Vagina (tissue), 2 donors: ENCODE measurements at places on chromosomes 12 and 14.

- DNase-seq = no peak
Observed at GRCh38 chr12:52452101-52452500, at the start of gene KRT6B. TSS of gene KRT6B (minus strand) at chr12:52452146. CDS start at chr12:52452078, 68 bp downstream.

DNA sequence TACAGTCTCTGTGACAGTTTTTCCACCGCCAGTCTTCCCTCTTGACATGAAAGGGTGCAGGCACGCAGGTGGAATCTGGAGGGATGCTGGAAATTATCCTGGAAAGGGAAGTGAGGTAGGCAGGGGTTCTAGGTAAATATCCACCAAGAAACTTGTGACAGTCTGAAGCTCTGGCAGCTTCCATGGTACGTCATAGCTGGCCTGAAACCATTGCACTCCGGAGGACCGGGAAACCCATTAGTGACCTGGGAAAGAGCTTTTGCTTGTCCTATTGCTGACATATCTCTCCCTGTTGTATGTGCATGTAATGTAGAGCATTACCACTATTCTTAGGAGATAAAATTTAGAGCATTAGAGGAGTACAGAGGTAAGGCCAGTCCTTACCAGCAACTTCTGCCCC is 275.9 kb downstream of the EGLN3 start:
- DNase-seq = no peak

- no peak for DNase-seq
Observed at GRCh38 chr12:100215209-100215608, 14.6 kb downstream of the ACTR6 start.

DNA sequence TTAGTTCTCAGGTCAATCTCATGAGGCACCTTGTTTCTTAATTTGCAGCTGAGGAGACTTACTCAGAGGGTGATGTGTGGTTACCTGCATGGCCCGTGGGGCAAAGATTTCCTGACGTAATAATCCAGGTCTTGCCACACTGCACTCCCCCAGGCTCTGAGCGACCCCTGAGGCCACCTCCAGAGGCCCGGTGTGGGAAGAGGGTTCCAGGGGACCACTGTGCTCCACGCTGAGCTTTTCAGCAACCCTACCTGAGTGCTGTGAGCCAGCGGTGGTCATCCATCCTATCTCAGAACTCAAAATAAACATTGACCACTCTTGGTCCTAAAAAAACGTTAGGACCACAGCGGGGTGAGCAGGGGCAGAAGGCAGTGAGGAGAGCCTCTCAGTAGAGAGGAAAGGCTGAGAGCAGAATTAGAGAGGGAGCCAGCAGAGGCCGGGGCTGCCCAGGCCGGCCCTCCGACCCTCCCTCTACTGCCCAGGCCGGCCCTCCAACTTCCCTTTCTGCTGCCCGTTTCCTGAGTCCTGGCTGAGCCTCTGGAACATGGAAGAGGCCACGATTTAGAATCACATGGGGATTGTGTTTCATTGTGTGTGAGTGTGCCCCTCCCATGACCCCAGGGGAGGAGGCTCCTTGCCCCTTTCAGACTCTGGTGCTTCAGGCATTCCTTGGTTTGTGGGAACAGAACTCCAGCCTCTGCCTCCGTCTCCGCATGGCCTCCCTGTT is 188.2 kb upstream of the DIO3 start:
- DNase-seq = no peak

- no peak for DNase-seq
Observed at GRCh38 chr14:85788470-85789233, 258.7 kb downstream of the FLRT2 start.

- no peak for DNase-seq
Observed at GRCh38 chr14:90056826-90057225, 5.0 kb upstream of the KCNK13 start.

DNA sequence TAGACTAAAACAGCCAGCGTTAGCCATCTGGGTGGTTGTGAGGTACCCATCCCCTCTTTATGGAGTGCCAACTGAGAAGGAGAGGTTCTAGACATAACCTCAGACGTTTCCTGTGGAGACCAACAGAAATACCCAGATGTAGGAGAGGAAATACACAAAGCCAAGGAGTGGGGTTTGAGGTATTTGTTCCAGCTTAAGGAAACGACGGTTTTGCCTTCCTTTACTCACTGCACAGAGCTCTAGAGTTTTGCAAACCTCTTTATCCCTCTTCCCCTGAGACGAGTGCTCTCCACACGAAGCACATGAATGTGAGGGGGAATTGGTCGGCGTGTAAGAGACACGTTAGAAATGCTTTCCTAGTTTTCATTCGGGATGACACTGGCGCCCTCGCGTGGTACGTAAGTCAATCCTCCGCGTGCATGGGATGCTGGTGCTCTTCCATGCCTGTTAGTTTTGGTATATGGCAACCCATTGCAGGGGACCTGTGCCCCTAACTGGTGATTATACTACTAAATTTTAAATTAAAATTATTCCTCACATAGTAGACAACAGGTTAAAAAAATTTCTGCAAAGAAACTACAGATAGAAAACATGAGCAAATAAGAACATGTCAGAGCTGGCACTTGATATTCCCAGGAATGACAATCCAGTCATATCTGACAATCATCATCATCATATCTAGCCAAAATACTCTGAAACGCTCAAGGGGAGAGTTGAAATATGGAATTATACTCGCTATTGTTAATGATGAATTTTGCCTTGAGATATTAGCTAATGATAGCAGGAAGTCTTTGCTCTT is 121.7 kb downstream of the PPM1H start:
- no peak for DNase-seq

DNA sequence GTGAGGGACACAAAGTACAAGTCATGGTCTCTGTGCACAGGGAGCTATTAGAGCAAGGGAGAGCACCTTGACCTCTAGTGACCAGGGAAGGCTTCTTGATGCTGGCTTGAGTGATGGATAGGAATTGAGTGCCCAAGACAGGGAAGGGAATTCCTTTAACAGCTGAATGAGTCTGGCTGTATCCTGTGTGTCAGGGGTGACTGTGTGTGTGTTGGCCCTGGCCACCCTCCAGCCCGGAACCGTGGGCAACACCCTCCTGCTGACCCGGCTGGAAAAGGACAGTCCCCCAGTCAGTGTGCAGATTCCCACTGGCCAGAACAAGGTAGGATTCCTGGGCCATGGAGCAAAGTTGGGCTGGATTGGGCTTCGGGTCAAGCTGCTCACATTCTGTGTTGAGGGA is 5.5 kb upstream of the PFDN5 start:
- no peak for DNase-seq

DNA sequence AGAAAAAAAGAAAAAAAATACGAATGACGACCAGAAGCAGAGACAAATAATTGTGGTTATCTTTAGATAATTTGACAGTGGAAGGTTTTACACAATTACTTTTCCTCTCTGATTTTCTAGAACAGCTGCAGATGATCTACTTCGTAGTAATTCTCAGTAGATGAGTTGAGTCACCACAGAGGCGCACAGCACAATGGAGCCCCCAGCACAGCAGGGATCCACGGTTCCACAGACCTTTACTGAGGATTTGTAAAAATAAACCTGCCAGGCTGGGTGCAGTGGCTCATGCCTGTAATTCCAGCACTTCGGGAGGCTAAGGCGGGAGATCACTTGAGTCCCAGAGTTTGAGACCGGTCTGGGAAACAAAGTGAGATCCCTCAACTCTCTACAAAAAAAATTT is 29.3 kb downstream of the AMN start:
- no peak for DNase-seq

DNA sequence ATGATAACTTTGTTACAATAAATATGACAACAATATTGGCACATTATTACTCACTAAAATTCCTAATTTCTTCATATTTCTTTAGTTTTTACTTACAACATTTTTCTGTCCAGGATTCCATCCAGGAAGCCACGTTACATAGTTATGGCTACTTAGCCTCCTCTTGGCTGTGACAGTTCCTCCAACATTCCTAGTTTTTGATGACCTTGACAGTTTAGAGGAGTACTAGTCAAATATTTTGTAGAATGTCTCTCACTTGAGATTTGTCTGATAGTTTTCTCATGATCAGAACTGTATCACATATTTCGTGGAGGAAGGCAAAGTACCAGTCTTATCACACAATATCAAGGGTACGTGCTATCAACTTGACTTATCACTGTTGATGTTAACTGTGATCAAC is 29.8 kb upstream of the LIN7A start:
- DNase-seq = no peak

DNA sequence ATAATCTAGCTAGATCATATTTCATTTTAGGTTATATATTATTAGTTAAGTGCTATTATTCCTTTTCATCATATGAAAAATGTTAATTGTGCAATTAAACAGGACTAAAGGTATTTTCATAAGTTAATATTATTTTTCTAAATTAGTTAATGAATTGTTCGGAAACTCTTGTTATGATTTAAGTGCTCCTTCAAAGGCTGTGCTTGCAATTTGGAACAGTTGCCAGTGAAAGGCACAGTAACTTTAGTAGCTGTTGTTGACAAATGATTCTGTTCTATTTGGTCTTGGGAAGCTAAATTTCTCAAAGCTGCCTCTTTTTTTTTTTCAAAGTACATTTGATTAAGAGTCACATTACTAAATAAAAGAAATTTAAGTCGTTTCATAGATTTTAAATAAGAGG is 40.7 kb downstream of the PTPRQ start:
- DNase-seq = no peak

GRCh38 chr14:50978529-50978871 is 34.2 kb upstream of the PYGL start:
- DNase-seq = no peak

- DNase-seq = no peak
Observed at GRCh38 chr14:22713631-22713950, 52.9 kb upstream of the OXA1L start.

DNA sequence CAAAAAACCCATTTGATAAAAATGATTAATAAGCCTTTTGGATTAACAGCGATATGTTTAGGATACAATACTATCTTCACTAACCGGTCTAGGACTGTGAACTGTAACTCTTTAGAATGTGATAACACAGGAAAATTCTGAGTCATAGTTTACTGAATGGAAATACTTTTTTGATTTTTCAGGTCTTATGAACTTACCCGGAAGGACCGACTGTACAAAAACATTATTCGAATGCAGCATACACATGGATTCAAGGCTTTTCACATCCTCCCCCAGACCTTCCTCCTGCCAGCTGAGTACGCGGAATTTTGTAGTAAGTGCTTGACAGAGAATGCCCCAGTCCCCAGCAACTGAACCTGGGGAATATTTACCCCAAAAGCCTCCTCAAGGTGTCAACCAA is 29.0 kb downstream of the TTLL5 start:
- no peak for DNase-seq

DNA sequence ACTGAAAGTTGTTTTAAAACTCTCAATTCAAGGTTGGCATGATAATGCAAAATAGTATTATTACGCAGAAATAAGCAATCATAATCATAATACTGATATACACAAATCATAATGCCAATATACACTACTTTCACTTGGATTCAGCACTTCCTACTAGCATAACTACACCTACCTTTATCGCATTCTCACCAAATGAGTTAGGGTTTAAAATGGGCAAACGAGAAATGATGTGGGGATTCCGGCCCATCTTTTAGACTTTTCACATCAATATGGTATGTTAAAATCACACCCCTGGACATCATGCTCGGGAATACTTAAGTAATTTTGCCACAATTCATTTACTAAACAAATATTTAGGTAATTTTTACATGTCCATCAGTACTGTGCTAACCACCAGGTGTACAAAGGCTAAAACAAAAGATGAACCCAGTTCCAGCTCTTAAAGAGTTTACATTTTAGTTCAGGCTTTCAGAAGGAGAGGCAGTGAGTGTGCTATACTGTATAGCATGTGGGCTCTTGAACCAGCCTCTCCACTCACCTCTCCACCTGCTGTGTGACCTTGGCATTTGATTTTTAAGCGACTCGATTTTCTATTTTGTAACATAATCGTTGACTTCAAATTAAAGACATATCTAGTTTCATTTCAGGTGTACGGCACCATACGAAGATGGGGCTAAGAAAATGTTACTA is 1.1 kb upstream of the USP15 start:
- DNase-seq = no peak

DNA sequence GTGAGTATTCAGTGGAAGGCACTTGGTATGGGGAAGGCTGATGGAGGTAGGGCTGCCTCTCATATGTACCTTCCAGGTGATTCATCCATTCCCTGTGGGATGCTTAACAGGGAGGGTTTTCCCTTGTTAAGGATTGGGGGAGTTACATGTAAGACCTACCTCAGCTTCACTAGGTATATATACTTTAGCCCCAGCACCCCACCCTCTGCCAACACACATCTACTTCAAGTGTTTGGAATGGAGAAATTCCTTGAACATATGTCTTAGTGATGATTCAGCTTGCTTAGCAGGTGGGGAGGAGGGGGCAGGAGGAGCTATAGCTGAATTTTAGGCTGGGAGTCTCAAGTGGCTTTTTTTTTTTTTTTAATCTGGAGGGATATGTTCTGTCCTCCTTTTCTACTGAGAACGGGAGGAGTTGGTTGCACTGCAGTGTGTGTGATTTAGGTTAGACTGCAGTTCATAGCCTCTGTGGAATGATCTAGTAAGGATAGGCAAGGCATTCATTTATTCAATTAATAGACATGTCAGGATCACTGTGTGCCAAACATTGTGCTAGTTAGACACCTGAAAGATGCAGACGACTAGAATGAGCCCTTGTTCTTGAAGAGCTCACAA is 1.7 kb downstream of the PIP4K2C start:
- no peak for DNase-seq

DNA sequence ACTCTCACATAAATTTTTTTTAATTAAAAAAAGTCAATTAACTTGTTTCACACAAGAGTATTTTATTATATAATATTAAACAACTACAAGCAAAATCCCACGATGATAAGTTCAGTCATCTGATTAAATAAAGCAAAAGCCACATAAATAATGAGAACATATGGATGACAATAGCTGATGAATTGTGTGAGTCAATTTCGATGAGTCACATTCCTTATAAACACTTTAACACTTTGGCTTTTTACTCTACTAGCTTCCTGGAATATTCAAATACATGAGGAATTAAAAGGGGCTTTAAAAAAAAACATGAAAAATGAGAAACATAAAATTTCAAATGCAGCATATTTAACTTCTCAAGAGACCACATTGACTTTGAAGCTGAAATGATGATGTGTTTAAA is 95.3 kb downstream of the BCAT1 start:
- no peak for DNase-seq

GRCh38 chr14:56008150-56008549 is 110.1 kb upstream of the PELI2 start:
- no peak for DNase-seq

DNA sequence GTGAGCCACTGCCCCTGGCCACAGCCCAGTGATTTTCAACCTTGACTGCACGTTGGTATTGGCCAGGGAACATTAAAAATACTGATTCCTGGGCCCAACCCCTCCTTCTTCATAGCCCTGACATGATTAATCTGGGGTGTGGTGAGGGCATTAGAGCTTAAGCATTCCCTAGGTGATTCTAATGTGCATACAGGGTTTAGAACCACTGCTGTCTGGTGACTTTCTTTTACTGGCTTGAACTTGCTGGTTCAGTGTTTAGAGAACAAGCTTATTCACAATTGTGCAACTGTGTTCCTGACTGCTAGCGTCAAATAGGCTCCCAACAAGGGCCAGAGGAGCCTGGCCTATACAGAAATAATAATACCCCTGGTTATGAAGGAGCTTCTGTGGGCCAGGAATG is 488.8 kb upstream of the CCDC196 start:
- no peak for DNase-seq

- no peak for DNase-seq
Observed at GRCh38 chr14:104150136-104151025, 12.0 kb downstream of the KIF26A start.
